LHCN-M2 (cell line): ENCODE measurements at places on chromosomes 7 and 10.

- no peak for DNase-seq
These were observed 38.5 kb downstream of the C1GALT1 start for GRCh38 chr7:7220821-7221220.

- no peak for DNase-seq
These were observed 2.8 kb upstream of the ERCC6 start for GRCh38 chr10:49541762-49542161.

DNA sequence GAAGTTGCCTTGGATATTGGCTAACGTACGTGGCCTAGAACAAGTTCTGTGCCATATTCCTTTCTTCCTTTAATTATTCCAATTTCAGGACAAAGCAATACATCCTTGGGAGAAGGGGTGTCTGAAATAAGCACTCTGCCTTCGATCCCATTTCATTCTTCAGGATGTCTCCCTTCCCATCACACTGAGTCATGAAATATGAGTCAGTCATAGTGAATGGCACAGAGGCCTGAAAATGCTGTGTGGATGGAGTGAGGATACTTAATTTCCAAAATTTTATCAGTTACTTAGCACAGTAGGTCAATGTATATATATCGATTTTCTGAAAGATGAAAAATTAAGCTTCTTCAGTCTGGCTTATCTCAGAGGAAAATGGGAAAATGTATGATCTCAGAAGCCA lies 19.5 kb downstream of the EVX1 start:
- peak; percentile 33 for DNase-seq

DNA sequence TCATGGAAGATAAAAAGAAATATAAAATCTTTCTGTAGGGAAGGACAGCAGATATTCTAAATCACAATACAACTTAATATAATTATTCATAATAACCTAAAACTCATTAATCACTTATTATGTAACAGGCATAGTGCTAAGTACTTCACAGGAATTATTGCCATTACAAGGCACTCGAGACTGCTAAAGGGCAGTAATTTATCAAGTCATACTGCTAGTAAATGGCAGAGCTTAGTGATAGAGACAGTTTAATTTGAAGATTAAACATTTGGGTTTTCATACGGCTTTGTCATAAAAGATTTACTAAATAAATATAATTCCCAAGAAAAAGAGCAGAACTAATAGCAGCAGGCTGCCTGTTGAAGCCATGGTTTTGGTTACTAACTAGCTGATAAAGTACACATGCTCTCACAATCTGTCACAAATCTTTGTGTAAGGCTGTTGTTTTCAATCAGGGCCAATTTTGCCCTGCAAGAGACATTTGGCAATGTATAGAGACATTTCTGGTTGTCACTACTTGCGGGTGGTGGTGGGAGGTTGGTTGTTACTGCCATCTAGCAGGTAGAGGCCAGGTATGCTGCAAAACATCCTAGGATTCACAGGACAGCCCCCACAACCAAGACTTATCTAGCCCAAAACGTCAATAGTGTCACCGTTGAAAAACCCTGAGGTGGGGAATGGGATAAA lies 233.3 kb upstream of the CACNA2D1 start:
- no peak for DNase-seq

GRCh38 chr7:26369593-26369992 lies 77.9 kb downstream of the SNX10 start:
- DNase-seq = peak; percentile 49

GRCh38 chr7:81317741-81318140 lies 398.9 kb upstream of the SEMA3C start:
- no peak for DNase-seq

GRCh38 chr7:52107355-52107754 lies 790.7 kb upstream of the COBL start:
- DNase-seq = no peak

- DNase-seq = no peak
These were observed 75.2 kb upstream of the LAMB4 start for GRCh38 chr7:108205311-108205710.

GRCh38 chr7:8931906-8932646 lies 498.7 kb downstream of the NXPH1 start:
- no peak for DNase-seq

DNA sequence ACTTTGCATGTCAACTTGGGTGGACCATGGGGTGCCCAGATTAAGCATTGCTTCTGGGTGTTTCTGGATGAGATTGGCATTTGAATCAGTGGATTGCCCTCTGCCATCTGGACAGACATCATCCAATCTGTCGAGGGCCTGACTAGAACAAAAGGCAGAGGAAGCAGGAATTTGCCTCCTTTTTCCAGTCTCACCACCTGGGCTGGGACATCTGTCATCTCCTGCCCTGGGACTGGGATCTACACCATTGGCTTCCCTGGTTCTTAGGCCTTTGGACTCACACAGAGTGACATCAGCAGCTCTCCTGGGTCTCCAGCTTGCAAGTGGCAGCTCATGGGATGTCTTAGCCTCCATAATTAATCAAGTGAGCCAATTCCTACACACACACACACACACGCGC lies 10.3 kb downstream of the SLC13A4 start:
- peak; percentile 26 for DNase-seq

DNA sequence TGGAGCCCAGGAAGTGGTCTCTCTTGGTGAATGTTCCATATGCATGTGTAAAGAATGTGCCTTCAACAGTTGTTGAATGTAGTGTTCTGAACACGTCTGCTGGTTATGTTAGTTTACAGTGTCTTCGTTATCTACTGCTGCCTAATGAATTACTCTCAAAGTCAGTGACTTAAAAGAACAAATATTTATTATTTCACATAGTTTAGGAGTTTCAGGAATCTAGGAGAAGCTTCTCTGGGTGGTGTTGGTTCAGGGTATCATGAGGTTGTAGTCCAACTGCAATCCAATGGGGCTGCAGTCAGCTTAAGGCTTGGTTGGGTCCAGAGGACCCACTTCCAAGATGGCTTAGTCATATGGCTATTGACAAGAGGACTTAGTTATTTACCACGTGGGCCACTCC lies 36.6 kb upstream of the IGFBP3 start:
- DNase-seq = no peak

- DNase-seq = peak; percentile 92
These were observed 31.5 kb downstream of the TMEM248 start for GRCh38 chr7:66952343-66953043.
